ENCODE measurements at places on chromosomes 12 and 14. TPM values are rescaled to one million over a fixed set of nuclear protein-coding genes. Genes with fewer than 3 reads are reported as not detected.

DNA sequence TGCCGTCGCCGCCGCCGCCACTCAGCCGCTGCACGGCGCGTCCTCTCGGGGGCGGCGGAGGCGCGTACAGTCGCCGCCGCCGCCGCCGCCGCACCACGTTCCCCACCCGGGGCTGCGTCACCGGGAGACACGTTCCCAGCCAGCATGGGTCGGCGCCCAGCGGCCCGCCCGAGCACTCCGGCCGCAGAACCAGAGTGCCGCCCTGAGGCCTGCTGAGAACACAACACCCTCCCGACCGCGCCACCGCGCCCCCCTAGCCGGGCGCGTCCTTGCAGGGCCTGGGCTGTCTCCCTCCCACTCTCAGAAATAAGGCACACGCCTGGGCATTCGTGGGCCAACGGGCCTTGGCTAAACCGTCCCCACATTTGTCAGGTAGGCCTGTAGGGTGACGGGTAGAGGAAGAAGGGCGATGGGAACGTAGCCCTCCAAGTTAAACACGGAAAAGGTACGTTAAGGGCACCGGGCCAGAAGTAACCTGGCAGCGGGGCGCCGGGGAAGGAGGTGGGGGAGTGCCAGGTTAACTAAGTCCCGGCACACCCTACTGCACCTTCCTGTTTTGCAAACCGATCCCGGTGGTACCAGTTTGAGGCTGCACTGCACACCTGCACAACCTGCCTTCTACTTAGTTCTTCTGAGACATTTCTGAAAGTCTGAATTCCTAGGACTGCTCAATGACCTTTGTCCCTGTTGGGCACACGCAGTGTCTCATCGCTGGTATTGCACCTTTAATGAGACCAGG lies at the start of gene MAP4K5:
Gene MAP4K5 (minus strand): TSS at position 68 of the 739 bp plus-strand sequence. CDS start 520 bp downstream, outside the sequence.
- DNase-seq = peak; percentile 88

- no peak for DNase-seq
Observed at GRCh38 chr12:129877411-129877810, 26.4 kb downstream of the TMEM132D start.

DNA sequence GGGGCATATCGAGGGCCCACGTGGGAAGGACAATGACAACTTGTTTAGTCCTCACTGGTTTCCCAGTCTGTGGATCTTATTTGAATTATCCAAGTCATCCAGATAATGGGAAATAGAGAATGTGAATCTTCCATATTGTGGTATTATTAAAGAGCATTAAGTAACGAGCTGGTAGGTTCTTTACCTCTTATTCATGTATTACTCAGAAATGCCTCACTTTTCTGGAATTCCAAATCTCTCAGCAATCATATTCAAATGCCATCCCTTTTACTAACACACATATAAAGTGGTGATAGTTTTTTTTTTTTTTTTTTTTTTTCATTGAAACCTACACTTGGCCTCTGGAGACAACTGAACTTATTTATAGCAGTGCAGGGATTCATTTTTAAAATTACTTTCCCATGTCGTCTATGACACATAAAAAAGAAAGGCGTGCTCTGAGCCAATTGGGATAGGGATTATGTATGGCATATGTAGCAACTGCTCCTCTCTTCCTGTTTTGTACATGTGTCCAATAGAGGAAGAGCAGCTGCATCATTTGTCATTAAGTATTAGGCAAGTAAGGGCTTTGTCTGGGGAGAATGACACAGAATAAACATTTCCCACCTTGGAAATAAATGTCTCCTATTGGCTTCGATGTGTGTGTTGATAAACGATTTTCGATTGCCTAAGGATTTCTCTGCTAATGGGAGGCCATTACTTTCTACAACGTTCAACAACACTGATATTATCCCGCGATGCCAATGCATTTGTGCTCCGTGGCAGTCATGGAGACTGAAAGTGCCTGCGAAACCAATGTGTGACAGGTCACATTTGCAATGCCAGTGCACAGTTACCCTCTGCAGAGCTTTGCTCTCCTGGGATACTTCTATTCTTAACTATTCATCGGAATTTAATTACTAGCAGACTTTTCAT lies 78.6 kb upstream of the IFNG-AS1 start:
- no peak for DNase-seq

GRCh38 chr12:132239796-132240668 lies 89.4 kb downstream of the GALNT9 start:
- DNase-seq = no peak

DNA sequence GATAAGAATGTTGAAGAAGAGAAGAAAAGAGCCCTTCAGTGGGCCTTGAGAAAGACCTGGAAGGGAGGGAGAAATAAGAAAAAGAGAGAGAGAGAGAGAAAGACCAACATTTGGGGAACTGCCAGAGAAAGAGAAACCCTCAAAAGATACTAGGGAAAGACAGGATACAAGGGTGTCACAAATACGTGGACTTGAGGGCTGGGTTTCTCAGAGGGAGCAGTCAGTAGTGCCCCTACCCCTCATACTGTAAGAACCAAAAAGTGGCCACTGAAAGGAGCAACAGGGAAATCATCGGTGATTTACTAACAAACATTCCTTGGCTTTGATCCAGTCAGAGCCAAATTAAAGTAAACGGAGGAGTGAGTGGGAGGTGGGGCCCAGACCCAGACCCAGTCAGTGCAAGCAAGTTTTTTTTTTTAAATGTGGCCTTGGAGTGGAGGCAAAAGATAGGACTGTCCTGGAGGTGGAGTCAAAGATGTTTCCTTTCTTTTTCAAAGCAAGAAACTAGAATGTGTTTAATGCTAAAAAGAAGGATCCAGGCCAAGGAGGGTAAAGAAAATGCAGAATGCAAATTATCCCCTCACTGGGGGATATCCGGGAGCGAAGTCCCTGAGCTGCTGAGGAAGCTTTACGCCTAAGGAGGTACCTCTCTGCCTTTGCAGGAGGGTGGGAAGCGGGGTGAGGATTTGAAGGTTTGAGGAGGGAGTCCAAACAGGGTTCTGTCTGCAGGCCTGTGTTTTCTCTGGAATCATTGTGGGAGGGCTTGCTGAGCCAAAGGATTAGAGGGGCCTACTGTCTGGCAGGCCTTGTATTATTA lies 143.5 kb upstream of the AMIGO2 start:
- DNase-seq = no peak

GRCh38 chr12:24080465-24080864 lies 131.0 kb upstream of the SOX5 start:
- no peak for DNase-seq

GRCh38 chr12:51441583-51441982 lies 17.0 kb downstream of the SLC4A8 start:
- DNase-seq = peak; percentile 27

- DNase-seq = no peak
Observed at GRCh38 chr14:38839694-38840365, 263.2 kb downstream of the SEC23A start.

The MYG1 gene
- total RNA-seq = 59.4 TPM

The TSHR gene
- total RNA-seq = not detected

The ALDH2 gene
- total RNA-seq = 21.5 TPM

The SLC15A4 gene
- 47.7 TPM for total RNA-seq

- DNase-seq = no peak
Observed at GRCh38 chr12:132251741-132252490, 77.5 kb downstream of the GALNT9 start.

- DNase-seq = no peak
Observed at GRCh38 chr12:92294676-92295440, 149.2 kb upstream of the BTG1 start.

DNA sequence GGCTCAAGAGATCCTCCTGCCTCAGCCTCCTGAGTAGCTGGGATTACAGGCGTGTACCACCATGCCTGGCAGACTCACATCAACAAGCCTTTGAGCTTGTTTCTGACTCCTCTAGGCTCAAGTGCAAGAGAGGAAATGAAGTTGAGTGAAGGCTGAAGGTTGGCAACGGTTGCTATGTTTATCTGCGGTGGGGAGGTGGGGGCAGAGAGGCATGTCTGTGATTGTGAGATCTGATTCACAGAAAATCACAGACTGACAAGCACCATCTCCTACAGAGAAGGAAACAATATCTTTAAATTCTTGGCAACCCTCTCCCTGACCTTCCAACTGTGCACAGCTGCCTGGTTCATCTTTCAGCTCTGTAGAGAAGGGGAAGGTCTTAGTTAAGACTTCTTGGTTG lies 22.1 kb upstream of the NINJ2 start:
- no peak for DNase-seq

The CAPZA3 gene
- total RNA-seq = not detected

DNA sequence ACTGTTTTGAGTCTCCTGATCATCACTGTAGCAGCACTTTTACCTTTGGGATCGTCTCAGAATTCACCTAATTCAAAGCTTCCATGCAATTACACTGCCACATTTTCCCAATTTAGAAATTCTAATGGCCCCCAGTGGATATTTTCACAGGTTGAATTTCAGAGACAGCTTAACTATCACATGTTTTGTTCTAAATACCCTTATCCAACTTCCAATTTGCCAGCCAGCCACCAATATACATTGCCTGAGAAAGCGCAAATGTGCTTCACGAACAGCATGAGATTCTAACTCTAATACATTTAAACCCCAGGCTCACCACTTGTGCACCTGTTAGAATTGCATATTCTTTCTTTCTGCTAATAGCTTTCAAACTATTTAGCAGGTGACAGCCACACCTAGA lies 1160.9 kb upstream of the TMEM132C start:
- DNase-seq = no peak

Measured in SK-MEL-5 (cell line).